ENCODE measurements at places on chromosomes 13 and 19.

DNA sequence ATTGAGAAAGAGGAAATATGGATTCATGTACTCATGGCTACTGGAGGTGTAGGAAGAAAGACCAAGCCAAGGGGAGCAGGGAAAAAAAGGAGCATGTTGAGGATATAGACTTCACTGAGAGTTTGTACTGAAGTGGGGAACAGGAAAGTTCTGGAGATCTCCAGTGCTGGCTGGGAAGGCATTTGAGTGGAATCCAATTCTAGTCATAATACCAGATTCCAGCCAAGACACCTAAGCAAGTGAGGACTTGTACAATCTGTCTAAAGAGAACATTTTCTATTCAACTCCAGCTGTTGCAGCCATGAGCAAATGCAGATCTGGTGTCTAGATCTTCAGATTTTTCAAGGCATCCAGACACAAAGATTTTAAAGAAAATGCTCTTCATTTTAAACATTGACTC, 412.5 kb downstream of the OXGR1 start:
- DNase-seq, result no peak

GRCh38 chr13:110055089-110055488, 251.9 kb downstream of the COL4A1 start:
- DNase-seq, result no peak

- no peak for DNase-seq
These were observed 1405.5 kb downstream of the SLITRK5 start for GRCh38 chr13:89076622-89077021.

DNA sequence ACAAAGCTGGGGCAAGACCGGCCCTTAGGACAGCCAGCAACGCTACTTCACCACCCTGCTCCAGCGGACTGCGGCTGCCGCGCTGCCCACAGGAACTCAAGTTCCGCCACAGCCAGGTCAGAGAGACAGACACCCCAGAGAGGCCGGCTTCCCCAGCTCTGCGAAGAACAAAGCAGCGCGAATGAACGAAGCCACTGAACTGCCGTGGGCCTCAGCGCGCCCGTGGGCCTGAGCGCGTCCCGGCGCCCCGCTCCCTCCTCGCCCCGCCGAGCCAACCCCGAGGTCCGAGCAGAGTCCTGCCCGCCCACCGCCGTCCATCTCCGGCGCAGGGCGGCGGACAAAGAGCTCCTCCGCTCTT, 158.4 kb downstream of the RNF17 start:
- DNase-seq, result no peak

DNA sequence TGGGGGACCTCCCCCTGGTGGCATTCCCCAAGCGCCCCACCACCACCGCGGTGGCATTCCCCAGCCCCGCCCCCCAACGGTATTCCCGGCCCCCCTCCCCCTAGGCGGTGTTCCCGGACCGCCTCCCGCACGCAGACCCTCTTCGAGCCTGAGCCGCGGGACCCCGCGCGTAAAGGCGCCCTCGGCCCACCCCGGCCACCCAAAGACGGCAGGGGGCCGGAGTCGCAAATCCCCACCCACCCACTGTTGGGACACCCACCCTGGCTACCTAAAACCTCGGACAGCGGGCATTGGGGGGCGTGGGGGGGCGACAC, 22.4 kb downstream of the OLFM2 start:
- DNase-seq, result no peak

GRCh38 chr13:30873499-30873898, 32.6 kb upstream of the MEDAG start:
- no peak for DNase-seq

DNA sequence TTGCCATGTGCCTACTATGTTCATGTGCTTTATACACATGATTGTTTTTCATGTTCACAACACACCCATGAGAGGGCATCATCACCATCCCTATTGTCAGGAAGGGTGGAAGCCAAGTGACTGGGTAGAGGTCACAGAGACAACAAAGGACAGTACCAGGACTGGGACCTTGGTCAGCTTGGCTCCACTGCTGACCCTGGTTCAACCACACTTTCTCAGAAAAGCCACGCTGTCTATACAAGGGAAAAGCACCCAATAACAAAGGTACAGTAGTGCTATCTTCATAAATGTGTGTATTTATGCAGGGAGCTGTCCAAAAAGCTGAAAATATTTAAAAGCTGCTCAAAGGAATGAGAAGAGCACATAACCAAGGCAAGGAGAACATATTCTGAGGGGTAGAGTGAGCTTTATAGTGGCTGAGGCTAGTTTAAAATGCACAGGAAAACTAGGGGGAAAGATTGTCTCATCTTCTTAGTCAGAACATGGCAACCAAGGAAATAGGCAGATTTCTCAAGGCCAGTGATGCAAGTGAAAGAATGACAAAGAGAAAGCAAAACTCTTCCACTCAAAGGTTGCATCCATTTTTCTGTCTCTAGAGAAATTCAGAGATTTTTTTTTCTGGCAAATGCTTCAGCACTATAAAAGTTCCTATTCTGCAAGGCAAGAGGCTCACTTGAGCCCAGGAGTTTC, 415.0 kb downstream of the FOXO1 start:
- DNase-seq, result no peak

DNA sequence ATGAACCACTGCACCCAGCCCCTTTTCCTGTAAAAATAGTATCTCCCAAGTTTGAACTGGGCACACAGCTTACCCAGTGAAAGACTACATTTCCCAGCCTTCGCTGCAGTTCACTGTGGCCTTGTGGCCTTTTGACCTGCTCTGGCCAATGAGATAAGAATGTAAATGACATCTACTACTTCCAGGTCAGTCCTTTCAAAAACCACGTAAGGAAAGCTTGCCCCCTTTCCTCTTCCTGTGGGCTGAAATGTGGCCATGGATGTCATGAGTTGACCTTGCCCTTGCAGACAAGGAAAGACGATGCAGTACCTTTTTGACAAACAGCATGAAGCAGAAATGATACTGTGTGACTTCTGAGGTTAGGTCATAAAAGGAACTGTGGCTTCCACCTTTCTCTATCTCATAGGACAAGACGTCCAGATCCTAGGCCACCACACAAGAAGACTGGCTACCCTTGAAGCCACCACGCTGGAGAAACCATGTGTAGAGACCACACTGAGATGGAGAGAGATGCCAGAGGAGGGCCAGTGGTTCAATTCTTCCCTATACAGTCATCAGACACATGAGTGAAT, 19.9 kb downstream of the ACER1 start:
- no peak for DNase-seq

GRCh38 chr19:50820549-50821247, 2.9 kb downstream of the KLK1 start:
- DNase-seq, result no peak

DNA sequence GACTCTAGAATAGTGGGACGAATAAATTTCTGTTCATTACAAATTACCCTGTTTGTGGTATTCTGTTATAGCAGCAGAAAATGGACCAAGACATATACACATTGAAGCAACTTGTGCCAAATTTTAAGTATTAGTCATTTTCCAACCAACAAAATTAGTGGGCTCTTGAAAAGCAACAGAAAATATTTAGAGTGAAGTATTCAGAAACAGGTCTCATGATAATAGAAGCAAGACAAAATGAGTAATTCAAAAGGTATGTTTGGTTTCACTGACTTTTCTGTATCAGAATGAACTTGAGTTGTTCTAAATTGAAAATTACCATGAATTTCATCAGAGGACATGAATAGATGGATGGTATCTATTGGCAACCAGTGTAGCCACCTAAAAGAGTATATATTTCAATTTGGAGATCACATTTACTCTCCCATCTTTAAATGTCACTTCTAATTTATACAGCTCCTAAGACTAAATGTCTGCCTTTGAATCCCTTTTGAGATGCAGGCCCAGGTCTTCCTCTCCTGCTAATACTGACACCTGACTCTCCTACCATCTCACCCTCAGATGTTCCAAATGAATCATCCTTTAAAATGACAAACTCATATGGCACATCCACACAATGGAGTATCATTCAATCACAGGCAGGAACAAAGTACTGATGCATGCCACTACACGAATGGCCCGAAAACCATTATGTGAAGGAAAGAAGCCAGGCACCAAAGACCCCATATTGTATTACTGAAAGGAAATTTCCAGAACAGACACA, 40.7 kb upstream of the DOCK9 start:
- no peak for DNase-seq

GRCh38 chr19:4911786-4912672, 2.7 kb downstream of the UHRF1 start:
- peak; percentile 43 for DNase-seq

DNA sequence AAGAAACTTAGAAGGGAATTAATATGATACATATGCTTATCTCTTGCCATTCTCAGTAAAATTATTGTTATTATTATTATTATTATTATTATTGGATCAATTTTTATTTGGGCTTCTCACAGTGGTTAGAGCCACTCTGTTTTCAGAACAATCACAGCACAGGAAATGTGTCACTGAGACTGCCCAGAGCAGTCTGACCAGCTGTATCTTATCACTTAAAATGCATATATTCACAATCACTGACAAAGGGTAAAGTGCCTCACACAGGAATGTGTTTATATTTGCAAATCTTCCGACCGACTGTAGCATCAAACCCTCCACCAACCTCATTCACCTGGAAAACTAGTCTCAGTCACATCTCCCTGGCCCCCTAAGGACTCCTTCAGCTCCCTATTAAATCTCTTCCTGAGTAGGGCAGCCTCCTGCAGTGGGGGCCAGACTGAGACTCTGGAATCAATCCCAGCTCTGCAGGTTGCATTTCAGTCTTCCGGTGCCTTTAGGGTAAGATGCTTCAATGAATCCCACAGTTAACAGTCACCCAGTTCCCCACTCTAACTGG, 738.3 kb upstream of the SLITRK5 start:
- no peak for DNase-seq

GRCh38 chr19:1923319-1923718, 17.7 kb upstream of the CSNK1G2 start:
- DNase-seq, result no peak

GRCh38 chr13:75071395-75071794, 410.6 kb downstream of the TBC1D4 start:
- peak; percentile 7 for DNase-seq

DNA sequence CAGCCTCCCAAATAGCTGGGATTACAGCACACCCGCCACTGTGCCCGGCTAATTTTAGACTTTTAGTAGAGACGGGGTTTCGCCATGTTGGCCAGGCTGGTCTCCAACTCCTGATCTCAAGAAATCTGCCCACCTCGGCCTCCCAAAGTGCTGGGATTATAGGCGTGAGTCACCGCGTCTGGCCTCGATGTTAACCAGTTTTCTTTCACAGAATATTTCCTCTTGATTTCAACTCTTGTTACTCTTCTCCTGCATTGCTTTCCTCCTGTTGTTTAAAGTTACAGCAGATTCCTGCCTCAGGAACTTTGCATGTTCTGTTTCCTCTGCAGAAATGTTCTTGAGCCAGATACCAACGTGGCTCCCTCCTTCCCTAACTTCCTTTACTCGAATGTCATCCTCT, 3.7 kb upstream of the PEX11G start:
- DNase-seq, result no peak

GRCh38 chr19:34991542-34992333, 8.4 kb upstream of the GRAMD1A start:
- no peak for DNase-seq

DNA sequence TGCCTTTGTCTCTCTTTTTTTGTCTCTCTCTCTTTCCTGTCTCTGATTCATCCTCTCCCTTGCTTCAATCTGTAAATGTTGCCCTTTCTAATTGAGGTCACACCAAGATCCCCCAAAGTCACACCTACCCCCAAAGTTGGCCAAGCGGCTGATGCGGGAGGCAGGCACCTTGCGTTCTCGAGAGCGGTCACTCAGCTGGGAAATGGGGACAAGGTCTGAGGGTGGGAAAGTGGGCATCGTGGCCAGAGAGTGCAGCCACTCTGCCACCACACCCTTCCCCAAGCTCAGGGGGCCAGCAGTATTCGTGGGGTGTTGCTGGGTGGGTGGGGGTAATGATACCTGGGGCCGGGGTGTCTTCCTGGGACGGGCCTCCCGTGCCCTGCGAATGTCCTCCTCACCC, 2.7 kb downstream of the COQ8B start:
- no peak for DNase-seq

DNA sequence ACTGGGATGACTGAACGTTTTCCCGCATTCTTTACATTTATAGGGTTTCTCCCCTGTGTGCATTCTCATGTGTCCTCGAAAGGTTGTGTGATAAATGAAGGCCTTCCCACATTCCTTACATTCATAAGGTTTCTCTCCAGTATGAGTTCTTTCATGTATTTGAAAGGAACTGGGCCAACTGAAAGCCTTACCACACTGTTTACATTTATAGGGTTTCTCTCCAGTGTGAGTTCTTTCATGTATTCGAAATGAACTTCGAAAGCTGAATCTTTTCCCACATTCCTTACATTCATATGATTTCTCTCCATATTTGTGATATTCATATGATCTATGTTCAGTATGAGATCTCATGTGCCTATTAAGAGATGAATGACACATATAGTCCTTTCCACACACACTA, 19.4 kb downstream of the ZNF709 start:
- no peak for DNase-seq

GRCh38 chr13:46799139-46799538, 2.2 kb upstream of the ESD start:
- DNase-seq, result no peak

DNA sequence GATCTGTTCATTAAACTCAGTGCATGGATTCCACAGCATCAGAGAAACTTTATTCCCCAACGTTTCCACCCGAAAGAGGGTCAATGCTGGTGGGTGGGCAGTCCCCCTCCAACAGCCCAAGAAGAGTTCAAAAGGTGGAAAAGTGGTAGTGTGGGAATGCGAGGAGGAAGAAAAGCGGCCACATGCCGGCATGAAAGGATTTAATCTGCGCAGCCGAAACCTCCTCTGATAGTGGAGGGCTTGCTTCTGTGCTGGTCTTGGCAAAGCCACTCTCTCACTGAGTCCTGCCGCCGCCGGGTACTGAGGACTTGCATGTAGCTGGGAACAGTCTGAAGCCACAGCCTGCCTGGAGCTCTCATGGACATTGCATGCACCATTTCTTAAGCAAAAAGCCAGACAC, 136.2 kb upstream of the ZNF536 start:
- no peak for DNase-seq

DNA sequence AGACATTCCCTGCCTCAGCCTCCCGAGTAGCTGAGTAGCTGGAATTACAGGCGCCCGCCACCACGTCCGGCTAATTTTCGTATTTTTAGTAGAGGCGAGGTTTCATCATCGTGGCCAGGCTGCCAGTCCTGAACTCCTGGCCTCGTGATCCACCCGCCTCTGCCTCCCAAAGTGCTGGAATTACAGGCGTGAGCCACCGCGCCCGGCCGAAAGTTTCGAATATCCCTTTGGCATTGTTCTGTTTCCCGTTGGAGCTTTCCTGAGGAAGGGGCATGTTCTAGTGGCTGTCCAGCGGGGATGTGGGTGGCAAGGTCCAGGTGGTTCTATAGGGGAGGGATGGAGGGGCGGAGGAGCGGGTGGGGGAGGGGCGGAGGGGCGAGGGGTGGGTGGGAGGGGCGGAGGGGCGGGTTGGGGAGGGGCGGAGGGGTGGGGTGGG, 2.1 kb upstream of the BSG start:
- no peak for DNase-seq

- no peak for DNase-seq
These were observed 330.2 kb downstream of the KLF12 start for GRCh38 chr13:73803997-73804396.

- DNase-seq, result no peak
These were observed 3.7 kb upstream of the CNN1 start for GRCh38 chr19:11534948-11535347.

- peak; percentile 35 for DNase-seq
These were observed 863 bp downstream of the ANKRD10 start for GRCh38 chr13:110914081-110914330.
